Natural killer cell (primary cell): ENCODE measurements at places on chromosomes 3 and 15.

DNA sequence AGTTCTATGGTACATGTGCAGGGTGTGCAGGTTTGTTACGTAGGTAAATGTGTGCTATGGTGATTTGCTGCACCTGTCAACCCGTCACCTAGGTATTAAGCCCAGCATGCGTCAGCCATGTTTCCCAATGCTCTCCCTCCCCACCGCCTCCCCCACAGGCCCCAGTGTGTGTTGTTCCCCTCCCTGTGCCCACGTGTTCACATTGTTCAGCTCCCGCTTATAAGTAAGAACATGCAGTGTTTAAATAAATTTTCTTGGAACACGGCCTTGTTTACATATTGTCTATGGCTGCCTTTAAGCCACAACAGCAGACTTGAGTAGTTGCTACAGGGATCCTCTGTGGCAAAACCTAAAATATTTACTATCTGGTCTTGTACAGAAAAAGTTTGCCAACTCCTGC, 41.3 kb upstream of the CORO2B start:
- no peak for DNase-seq
- H3K27me3 ChIP-seq, result no peaks in the 10 kb centered on the region
- H3K36me3 ChIP-seq, result no peaks in the 10 kb centered on the region
- no peak overlapping the region for H3K4me3 ChIP-seq

DNA sequence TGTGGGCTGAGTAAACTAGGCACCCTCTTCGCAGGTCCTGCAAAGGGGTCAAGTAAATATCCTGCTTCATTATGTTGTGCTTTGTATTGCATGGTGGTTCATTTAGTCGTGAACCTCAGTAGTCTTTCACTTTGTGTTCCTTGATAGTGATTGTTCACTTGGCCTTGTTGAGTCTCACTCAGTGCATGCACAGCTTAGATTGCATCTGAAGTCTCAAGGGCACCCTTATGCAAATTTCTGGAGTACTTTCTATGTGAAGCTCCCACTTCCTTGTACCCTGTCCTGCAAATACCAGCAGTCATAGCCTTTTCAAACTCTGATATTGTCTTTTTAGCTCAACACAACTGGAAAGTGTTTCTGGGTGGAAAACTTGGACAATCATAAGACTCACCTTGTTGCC, 519.2 kb downstream of the NAALADL2 start:
- no peak overlapping the region for H3K4me3 ChIP-seq
- H3K27me3 ChIP-seq, result no peaks in the 10 kb centered on the region
- DNase-seq, result no peak
- no peaks in the 10 kb centered on the region for H3K36me3 ChIP-seq
- H3K27ac ChIP-seq, result no peak overlapping the region

- H3K27me3 ChIP-seq, result no peaks in the 10 kb centered on the region
- H3K4me1 ChIP-seq, result no peaks in the 10 kb centered on the region
- H3K36me3 ChIP-seq, result peaks cover 18% of the 10 kb centered on the region
- H3K4me3 ChIP-seq, result no peak overlapping the region
- H3K27ac ChIP-seq, result no peak overlapping the region
- no peak for DNase-seq
These were observed 113.2 kb upstream of the MYO5C start for GRCh38 chr15:52408823-52409222.

- DNase-seq, result no peak
- H3K4me3 ChIP-seq, result no peak overlapping the region
- no peaks in the 10 kb centered on the region for H3K4me1 ChIP-seq
These were observed 18.0 kb upstream of the SLC6A20 start for GRCh38 chr3:45814322-45814721.

GRCh38 chr3:162802228-162802965, 1305.8 kb downstream of the OTOL1 start:
- H3K27me3 ChIP-seq, result no peaks in the 10 kb centered on the region
- no peak overlapping the region for H3K4me3 ChIP-seq
- H3K36me3 ChIP-seq, result no peaks in the 10 kb centered on the region
- no peaks in the 10 kb centered on the region for H3K4me1 ChIP-seq

GRCh38 chr3:17078926-17079465, 194.2 kb downstream of the PLCL2 start:
- no peaks in the 10 kb centered on the region for H3K27me3 ChIP-seq
- H3K4me1 ChIP-seq, result peaks cover 46% of the 10 kb centered on the region
- H3K27ac ChIP-seq, result no peak overlapping the region
- DNase-seq, result no peak
- H3K4me3 ChIP-seq, result no peak overlapping the region

- H3K27ac ChIP-seq, result no peak overlapping the region
- H3K4me1 ChIP-seq, result no peaks in the 10 kb centered on the region
- no peaks in the 10 kb centered on the region for H3K27me3 ChIP-seq
- H3K36me3 ChIP-seq, result no peaks in the 10 kb centered on the region
- H3K4me3 ChIP-seq, result no peak overlapping the region
These were observed 8.7 kb downstream of the SLC27A2 start for GRCh38 chr15:50190723-50191122.

- no peaks in the 10 kb centered on the region for H3K4me1 ChIP-seq
- no peaks in the 10 kb centered on the region for H3K27me3 ChIP-seq
- DNase-seq, result no peak
- no peaks in the 10 kb centered on the region for H3K36me3 ChIP-seq
- H3K4me3 ChIP-seq, result no peak overlapping the region
These were observed 151.2 kb downstream of the MYRIP start for GRCh38 chr3:39960515-39961191.

DNA sequence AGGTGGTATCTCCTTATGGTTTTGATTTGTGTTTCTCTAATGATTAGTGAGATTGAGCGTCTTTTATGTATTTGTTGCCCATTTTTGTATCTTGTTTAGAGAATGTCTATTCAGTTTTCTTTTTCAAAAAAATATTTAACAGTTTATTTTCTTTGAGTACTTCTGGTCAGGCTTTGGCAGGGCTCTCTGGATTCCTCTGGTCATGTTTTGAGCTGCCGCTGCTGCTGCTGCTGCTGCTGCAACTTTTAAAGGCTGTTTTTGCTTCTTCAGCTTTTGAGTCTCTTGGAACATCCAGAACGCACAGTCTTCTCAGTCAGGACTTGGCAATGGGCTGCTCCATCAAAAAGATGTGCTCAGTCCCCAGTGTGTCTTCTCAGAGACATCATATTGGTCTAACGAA, 40.1 kb downstream of the REC114 start:
- no peaks in the 10 kb centered on the region for H3K36me3 ChIP-seq
- H3K27me3 ChIP-seq, result no peaks in the 10 kb centered on the region
- no peak overlapping the region for H3K27ac ChIP-seq
- DNase-seq, result no peak
- H3K4me3 ChIP-seq, result no peak overlapping the region

DNA sequence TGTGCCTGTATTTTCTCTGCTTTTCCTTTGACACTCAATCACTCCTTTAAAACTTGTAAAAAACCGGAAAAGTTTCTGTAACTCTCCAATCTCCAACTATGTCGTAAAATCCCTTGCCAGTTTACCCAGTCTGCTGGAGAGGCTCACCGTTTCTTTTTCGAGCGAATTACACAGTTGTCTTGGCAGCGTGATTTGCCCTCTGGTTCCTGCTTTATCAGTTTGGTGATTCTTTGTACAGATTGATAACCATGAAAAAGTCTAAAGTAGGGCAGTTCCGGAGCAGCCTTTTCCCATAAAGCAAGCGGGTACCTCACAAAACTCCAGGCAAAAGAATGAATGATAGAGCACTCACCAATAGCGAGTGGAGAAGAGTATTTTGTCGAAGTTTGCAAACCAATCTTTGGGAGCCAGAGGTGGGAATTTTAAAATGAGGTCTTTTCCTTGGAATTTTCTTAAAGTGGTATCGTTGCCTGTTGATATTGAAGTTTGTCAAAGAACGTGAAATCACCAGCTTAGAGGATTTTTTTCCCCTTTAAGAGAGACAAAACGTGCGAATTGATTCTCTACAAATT, at the start of gene TTC23:
TTC23 (minus strand) TSS at position 312 of the 572 bp plus-strand sequence. CDS start 20,869 bp downstream, outside the sequence.
- no peak within 1 kb of the TSS for H3K27ac ChIP-seq
- peak; percentile 22 for DNase-seq
- no peaks in the 10 kb centered on the region for H3K27me3 ChIP-seq
- no peaks in the 10 kb centered on the region for H3K36me3 ChIP-seq
- H3K4me1 ChIP-seq, result peaks cover 14% of the 10 kb centered on the region

- no peak overlapping the region for H3K4me3 ChIP-seq
- no peaks in the 10 kb centered on the region for H3K4me1 ChIP-seq
- no peaks in the 10 kb centered on the region for H3K27me3 ChIP-seq
- DNase-seq, result no peak
These were observed 23.9 kb downstream of the GOLGA6L2 start for GRCh38 chr15:23422946-23423708.

DNA sequence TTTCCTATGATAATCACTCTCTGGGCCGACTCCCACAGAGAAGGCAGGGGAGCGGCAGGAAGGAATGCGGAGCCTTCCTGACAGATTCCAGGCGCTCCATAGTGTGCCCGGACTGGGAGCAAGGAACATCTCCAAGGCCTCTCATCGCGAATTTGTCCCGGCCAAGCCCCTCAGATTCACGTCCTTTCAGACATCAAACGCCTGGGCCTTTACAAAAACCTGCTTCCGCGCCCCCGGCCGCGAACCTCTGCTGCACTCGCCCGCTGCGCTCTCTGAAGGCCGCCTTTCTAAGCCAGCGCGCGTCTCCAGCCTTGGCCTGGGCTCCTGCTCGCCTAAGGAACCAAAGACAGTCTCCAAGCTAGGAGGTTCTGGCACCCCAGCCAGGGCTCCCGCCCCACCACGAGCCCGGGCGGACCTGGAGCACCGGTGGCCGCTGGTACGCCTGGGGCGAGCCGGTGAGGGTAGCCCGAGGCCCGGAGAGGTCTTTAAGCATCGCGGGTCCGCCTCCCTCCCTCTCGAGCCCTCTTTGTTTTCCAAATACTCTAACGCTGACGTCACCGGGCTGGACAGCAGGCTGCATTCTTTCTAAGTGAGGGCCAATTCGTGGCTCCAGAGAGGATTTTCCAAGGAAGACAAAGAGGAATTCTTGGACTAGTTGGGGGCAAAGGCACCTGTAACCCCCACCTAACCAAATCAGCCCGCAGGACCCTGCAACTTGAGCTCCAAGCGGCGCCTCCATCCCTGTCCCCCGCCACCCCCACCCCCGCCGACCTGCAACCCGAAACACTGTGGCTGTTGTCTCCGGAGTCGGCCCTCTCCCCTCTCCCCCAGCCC, 759 bp downstream of the AMOTL2 start:
- no peak for DNase-seq
- no peak overlapping the region for H3K27ac ChIP-seq
- peaks cover 6% of the 10 kb centered on the region for H3K27me3 ChIP-seq
- H3K4me1 ChIP-seq, result peaks cover 17% of the 10 kb centered on the region
- no peaks in the 10 kb centered on the region for H3K36me3 ChIP-seq

- H3K4me1 ChIP-seq, result peaks cover 26% of the 10 kb centered on the region
- H3K4me3 ChIP-seq, result no peak overlapping the region
- H3K27ac ChIP-seq, result no peak overlapping the region
These were observed 25.6 kb upstream of the GPR171 start for GRCh38 chr3:151228666-151229040.

DNA sequence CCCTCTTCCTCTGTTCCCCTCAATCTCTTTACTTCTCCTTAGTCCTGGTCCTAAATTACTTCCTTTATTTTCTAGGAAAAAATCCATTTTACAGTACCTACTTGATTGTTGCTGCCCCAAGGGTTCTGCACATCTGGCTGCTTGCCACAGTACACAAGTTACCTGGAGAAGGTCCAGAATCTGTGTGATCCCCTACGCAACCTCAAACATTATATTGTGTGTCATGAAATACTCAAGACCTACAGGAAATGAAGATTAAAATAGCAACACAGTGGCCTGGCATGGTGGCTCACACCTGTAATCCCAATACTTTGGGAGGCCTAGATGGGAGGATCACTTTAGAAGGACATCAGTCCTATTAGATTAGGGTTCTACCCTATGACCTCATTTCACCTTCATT, 48.7 kb downstream of the PRKAR2A start:
- H3K36me3 ChIP-seq, result no peaks in the 10 kb centered on the region
- H3K27ac ChIP-seq, result no peak overlapping the region
- no peaks in the 10 kb centered on the region for H3K4me1 ChIP-seq
- no peaks in the 10 kb centered on the region for H3K27me3 ChIP-seq
- H3K4me3 ChIP-seq, result no peak overlapping the region
- no peak for DNase-seq

DNA sequence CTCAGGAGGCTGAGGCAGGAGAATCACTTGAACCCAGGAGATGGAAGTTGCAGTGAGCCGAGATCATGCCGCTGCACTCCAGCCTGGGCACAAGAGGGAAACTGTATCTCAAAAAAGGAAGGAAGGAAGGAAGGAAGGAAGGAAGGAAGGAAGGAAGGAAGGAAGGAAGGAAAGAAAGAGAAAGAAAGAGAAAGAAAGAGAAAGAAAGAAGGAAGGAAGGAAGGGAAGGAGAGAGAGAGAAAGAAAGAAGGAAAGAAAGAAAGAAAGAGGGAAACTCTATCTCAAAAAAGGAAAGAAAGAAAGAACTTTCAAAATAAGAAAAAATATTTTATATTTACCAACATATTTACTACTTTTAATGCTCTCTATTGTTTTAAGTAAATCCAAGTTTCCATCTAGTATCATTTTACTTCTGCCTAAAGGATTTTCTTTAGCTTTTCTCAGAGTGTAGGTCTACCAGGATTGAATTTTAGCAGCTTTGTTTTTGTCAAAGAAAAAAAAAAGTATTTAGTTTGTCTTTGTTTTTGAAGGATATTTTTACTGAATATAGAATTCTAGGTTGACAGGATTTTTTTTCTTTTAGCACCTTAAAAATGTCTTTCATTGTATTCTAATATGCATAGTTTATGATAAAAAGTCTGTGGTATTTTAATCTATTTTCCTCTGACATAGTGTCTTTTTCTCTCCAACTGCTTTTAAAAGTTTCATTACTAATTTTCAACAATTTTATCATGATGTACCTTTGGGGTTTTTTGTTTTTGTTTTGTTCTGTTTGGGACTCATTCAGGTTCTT, 47.2 kb upstream of the CORO2B start:
- no peaks in the 10 kb centered on the region for H3K4me1 ChIP-seq
- no peak overlapping the region for H3K4me3 ChIP-seq
- H3K27me3 ChIP-seq, result no peaks in the 10 kb centered on the region

GRCh38 chr3:167840247-167840646, 104.7 kb downstream of the SERPINI1 start:
- H3K4me1 ChIP-seq, result no peaks in the 10 kb centered on the region
- no peak overlapping the region for H3K4me3 ChIP-seq
- H3K27ac ChIP-seq, result no peak overlapping the region
- no peaks in the 10 kb centered on the region for H3K27me3 ChIP-seq
- no peaks in the 10 kb centered on the region for H3K36me3 ChIP-seq

GRCh38 chr15:31458596-31459399, 132.2 kb downstream of the KLF13 start:
- H3K4me3 ChIP-seq, result no peak overlapping the region
- H3K36me3 ChIP-seq, result no peaks in the 10 kb centered on the region
- DNase-seq, result peak; percentile 60
- no peak overlapping the region for H3K27ac ChIP-seq
- H3K4me1 ChIP-seq, result peaks cover 5% of the 10 kb centered on the region
- H3K27me3 ChIP-seq, result no peaks in the 10 kb centered on the region

- peaks cover 2% of the 10 kb centered on the region for H3K36me3 ChIP-seq
- no peaks in the 10 kb centered on the region for H3K27me3 ChIP-seq
- H3K4me1 ChIP-seq, result no peaks in the 10 kb centered on the region
- no peak overlapping the region for H3K27ac ChIP-seq
- DNase-seq, result no peak
These were observed 11.4 kb downstream of the TRAK1 start for GRCh38 chr3:42102571-42102970.

GRCh38 chr3:197554196-197554561, 1.6 kb downstream of the BDH1 start:
- no peaks in the 10 kb centered on the region for H3K36me3 ChIP-seq
- no peaks in the 10 kb centered on the region for H3K27me3 ChIP-seq
- peak overlapping the region; percentile 90 for H3K4me3 ChIP-seq
- peaks cover 16% of the 10 kb centered on the region for H3K4me1 ChIP-seq
- peak overlapping the region; percentile 86 for H3K27ac ChIP-seq
